Activated CD8-positive, alpha-beta memory T cell treated with anti-CD3 and anti-CD28 coated beads for 1 hour (primary cell): ENCODE measurements at places on chromosomes 3 and 15.

DNA sequence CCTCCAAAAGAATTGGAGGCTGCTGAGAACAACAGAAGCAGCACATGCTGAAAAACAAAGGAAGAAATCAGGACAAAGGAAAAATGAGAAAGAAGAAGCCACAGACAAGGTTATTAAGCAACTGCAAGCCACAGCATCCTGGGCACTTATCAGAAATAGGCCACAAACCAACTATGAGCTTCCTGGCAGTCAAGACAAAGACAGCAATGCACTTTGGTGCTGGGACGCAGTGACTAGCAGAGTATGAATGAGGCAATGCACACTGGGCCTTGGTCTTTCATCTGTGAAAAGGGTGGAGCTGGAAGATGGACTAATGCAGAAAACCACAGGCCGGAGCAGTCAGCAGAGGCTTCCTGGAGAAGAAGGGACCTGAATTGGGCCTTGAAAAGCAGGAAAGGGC is 56.0 kb upstream of the LINGO1 start:
- DNase-seq = no peak

GRCh38 chr3:140595295-140595694 is 82.6 kb upstream of the TRIM42 start:
- no peak for DNase-seq

GRCh38 chr15:89495638-89496145 is 691 bp downstream of the RHCG start:
- no peak for DNase-seq

DNA sequence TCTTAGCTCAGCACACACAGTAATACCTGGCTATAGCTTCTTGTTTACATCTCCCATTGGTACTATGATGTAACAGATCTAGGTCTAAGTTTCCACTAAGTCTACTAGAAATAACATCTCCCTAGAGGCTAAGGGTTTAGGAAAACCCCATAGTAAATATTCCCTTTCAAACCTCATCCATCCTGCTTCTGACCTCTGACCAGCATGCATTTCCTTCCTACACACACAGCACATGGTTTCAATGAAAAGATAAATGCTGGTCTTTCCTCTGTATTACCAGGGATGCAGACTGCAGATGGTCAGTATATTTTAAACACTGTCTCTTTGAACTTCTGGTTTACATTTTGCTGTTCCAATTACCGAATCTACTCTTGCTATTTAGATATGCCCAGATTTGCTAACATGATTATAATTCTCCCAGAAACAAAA is 96.6 kb downstream of the EFL1 start:
- DNase-seq = no peak

GRCh38 chr3:148681080-148681479 is 16.6 kb upstream of the AGTR1 start:
- no peak for DNase-seq

DNA sequence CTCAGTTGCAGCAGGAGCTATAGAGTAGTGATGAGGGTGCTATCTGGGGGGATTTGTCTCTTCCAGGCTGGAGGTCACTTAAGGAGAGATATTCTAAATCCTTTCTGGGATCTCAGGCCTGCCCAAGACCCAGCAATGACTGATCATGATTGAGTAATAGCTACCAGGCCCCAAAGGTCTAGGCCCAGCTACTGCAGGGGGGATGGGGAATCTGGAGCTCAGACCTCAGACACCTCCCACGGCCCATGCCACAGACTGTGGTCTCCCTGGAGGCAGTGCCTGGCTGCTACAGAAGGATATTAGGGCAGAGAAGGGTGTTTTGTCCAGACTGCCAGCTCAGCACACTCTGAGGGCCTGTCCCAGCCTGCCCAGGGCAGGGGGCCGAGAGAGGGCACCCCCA is 6.9 kb downstream of the SLC38A3 start:
- DNase-seq = no peak

DNA sequence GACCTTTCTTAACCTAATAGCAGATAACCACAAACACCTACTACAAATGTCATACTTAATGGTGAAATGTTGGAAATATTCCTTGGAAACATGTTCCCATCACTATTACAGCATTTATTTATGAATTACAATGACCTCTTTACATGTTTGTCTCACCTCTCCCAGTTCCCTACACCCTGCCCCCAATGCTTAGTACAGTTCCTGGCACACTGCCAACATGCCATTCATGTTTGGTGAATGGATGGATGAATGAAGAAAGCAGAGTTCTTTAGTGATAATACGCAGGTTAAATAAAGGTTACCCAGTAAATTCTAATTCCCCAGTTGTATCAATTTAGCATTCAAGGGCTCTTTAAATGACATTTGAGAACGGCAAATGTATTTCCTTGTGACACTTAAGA is 259.9 kb upstream of the ATP11B start:
- no peak for DNase-seq

- DNase-seq = no peak
Observed at GRCh38 chr15:59931646-59932261, 72.4 kb upstream of the FOXB1 start.

GRCh38 chr3:125641891-125642290 is 46.6 kb upstream of the OSBPL11 start:
- no peak for DNase-seq

DNA sequence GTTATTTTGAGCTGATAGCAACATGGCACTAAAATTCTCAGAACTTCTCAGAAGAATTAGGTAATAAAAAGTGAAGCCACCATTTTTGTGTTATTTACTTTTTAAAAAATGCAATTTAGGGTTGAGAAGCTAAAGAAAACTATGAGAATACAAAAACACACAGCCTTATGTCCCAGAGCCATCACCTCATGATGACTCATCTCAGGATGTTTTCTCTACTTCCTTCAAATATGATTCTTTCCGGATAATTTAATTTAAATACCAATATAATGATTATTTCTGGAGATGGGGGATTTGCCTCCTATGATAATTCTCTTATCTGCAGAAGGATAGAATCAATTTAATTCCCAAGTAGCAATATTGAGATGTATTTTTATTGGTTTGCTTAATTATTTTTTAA is 105.6 kb upstream of the BFSP2 start:
- DNase-seq = no peak

GRCh38 chr3:73759297-73759711 is 134.6 kb upstream of the PDZRN3 start:
- no peak for DNase-seq

- no peak for DNase-seq
Observed at GRCh38 chr3:192444096-192444790, 283.1 kb downstream of the FGF12 start.

DNA sequence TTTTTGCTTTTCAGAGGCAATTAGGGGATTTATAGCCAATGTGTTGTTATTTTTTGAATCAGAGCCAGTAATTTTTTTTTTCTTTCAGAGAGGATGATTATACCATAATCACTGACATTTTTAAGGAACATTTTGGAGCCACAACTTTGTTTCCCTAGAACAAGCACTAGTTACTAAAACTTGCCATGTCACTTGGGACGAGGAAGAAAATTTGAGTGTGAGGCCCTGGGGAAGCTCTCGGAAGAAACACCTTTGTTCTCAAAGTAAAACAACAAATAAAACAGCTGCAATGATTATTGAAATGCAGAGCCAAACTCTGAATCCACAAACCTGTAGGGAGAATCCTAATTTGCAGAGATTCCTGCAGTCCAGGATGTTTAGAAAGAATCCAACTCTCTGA is 69.7 kb downstream of the PDZRN3 start:
- DNase-seq = no peak

GRCh38 chr15:78457101-78457500 is 19.1 kb downstream of the IREB2 start:
- DNase-seq = no peak

DNA sequence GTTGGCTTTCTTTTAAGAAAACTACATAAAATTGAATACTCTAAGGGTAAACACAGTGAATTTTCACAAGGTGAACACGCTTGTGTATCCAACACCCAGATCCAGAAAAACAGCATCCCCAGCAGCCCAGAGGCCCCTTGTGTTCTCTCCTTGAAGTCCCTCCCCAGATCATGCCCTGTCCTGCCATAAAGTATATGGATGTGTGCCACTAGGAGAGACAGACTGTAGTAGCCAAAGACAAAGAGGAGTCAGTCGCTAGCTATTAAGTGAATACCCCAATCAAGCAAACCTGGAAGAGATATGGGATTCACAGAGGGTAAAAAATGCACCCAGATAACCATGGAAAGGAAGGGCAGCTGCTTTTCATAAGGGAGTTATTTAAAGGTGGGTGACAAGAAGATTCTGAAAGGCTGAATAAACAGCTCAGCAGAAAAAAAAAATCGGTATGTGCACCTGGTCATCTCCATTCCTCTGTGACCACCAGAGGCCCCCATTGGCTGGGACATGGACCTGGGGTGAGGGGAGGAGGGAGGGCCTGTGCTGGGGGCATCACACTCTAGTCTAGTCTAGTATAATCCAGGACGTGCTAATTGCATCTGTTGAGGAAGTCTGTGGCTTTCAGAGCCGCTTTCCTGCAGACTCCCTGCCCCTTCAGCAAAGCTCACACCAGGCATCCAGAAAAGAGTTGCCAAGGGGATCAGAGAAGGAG is 167.3 kb upstream of the NDN start:
- DNase-seq = no peak

GRCh38 chr15:88901508-88902220 is 6.3 kb upstream of the HAPLN3 start:
- DNase-seq = no peak

GRCh38 chr3:31664031-31664430 is 131.3 kb downstream of the STT3B start:
- no peak for DNase-seq

DNA sequence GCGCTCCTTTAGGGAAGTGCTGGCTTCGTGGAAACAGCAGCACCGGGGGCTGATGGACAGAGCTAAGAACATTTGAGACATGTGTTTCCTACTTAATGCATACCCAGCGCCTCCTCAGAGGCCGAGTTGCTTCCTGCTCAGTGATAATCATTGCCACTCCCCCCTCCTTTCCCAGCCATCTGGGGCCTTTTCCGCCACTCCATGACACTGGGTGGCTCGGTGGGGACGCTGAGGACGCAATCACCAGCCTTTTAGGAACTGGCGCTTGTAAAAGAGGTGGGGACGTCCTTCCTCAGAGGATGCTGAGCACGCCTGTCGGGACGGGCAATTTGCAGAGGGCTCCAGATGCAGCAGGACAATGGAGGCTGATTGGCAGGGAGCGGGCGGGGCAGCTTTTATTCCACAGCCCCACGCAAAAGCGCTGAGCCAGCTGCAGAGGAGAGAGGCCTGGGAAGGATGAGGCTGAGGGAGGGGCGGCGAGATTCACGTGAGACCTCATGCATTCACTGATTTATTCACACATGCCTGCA is 22.2 kb upstream of the IQSEC1 start:
- no peak for DNase-seq

GRCh38 chr15:81304226-81304625 is 19.7 kb downstream of the STARD5 start:
- DNase-seq = no peak

DNA sequence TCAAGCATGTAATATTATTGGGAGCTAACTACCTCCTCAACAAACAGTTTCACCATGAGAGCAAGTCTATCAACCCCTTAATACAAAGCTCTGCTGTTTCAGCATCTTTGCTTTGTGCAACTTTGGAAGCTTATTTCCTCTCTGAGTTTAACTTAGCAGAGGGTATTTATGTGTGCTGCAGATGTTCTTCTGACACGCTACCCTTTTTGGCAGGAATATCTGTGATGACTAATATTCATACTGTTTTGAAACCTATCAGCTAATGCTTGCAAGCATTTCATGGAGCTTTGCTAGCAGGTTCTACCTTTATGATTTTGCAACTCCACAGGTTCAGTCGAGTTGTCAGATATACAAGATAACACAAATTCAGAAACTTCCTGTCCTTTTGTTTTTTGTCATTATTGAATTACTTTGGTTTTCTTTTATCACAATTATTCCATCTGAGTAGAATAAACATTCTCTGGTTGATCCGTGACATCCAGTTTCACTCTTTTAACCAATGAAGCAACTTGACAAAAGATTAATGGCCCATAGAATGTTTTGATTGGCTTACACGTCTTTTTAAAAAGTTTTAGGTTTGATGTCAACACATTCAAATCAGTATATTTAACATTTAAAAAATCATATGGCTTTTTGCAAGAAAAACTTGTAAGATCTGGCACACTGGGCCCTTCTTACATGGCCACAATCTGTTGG is 1.7 kb upstream of the SLC9A9 start:
- DNase-seq = no peak

DNA sequence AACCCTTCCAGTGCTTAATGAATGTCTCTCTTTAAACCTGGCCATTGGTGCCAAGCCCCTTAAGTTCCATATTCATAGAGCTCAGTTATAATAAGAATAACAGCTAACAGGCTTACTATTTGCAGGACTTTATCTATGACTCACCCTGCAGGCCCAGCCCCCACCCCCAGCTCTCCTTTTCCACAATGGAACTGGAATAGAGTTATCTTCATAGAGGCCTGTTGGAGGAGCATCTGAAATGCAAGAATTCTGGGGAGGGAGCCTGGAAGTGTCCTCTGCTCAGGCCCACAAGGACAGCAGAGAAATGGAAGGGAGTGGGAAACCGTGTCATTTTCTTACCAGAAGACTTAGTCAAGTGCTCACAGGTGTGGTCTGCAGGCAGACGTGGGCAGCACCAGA is 52.8 kb downstream of the SEMA5B start:
- DNase-seq = no peak

DNA sequence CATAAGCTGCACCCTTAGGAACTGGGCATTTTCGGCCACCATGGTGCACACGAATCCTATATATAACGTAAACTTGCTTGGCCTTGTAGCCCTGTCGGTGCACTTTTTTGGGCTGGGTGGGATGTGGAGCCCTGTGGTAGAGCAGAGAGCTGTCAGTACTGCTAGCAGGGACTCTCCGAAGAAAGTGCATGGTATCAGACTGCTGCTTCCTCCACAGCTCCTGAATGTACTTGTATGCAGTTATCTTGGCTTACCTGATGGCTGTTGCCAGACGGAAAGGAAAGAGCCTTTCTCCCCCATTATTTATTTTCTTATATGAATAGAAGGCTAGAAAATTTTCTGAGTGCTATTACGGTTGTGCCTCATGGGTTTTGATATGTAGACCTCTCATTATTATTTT is 8.4 kb downstream of the GALK2 start:
- no peak for DNase-seq

GRCh38 chr3:60617188-60617587 is 634.1 kb downstream of the FHIT start:
- DNase-seq = no peak

- no peak for DNase-seq
Observed at GRCh38 chr15:22872936-22873701, 34.7 kb downstream of the NIPA2 start.

DNA sequence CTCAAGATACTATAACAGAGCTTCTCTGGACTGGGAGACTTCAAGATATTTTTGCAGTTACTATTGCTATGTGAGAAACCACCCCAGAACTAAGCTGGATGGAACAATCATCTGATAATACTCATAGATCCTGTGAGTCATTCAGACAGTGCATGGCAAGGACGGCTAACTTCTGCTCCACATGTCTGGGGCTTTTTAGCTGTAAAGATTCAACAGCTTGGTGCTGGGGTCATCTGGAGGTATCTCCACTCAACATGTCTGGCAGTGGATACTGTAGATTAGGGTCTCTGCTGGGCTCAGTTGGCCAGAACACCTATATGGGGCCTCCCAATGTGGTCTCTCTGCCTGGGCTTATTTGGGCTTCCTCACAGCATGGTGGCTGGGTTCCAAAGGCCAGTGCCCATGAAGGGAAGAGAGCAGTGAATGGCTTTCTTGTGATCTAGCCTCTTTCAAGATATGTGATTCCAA is 117.3 kb upstream of the SLC7A14 start:
- no peak for DNase-seq

GRCh38 chr15:42332331-42332730 is 27.0 kb upstream of the CAPN3 start:
- DNase-seq = no peak
